ENCODE measurements at places on chromosomes 5 and 9.

GRCh38 chr5:56876327-56876726, 33.1 kb upstream of the SETD9 start:
- no peak for DNase-seq

DNA sequence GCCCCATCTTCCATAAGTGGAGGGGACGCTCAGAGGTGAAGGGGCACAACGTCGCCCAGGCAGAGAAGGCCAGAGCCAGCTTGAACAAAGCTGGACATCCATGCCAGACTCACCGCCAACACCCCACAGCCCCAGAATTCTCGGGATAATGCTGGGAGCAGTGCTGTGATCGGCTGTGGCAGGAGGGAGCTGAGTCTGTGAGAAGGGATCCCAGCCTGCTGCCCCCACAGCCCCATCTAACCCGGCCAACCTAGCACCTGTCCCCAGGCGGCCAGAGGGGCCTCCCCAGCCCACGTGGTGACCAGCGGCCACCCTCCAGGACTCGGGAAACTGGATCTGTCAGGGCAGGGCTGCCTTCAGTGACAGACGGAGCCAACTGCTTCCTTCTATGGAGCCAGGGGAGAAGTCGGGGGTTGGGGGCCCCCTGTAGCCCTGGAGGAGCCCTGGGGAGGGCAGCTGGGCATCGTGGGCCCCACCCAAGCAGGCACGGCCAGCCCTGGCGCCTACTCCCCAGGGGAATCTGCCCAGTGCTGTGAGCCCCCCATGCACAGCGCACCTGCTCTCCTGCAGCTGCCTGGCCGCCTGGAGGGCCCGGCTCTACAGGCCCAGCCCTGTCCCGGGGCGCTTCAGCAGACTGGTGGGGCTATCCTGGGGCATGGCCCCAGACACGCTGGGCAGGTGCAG, 6.0 kb downstream of the BRD3 start:
- DNase-seq: no peak

- DNase-seq: no peak
Measured at GRCh38 chr9:71071633-71072032, 49.8 kb downstream of the TRPM3 start.

- no peak for DNase-seq
Measured at GRCh38 chr9:1732670-1733069, 282.5 kb upstream of the SMARCA2 start.

DNA sequence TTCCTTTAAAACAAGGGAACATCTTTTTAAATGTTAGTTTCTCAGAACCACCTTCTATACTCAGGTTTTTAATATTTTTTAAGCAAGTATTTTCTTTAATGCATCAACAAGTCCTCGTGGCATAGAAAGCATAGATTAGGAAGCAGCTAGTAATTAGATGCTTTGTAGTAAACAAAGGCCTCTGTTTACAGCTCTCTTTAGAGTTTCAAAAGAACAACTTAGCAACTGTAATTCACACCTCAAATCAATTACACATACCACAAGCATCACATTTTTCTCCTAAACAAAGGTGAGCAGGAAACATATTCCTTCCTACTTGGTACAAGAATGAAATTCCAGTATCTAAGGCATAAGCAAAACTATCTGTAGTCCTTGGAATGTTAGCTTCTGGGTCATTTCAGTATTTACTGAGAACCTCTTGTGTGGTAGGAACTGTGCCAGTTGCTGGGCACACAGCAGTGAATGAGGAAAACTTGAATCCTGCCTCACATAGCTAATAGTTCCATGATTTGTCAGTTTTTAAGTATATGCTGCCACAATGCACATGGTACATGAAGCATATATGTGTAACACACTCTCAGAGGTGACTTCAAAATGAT, 249.1 kb downstream of the CEMIP2 start:
- no peak for DNase-seq

DNA sequence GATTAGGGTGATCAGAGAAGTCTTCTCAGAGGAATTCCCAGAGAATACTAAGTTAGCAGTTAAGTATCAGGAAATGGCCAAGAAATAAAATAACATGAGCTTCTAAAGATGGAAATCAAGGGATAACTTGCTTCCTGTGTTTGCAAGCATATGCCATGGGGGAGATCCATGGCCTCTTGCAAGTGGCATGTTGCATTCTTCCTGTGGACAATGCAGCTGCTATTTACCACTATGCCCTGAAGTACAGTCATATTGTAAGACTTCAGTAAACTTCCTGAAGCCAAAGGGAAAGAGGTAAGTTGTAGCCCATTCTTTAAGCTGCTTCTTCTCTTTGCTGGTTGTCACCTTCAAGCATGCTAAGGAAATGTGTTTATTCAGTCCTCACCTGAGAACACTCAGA, 154.7 kb upstream of the RUSC2 start:
- no peak for DNase-seq

DNA sequence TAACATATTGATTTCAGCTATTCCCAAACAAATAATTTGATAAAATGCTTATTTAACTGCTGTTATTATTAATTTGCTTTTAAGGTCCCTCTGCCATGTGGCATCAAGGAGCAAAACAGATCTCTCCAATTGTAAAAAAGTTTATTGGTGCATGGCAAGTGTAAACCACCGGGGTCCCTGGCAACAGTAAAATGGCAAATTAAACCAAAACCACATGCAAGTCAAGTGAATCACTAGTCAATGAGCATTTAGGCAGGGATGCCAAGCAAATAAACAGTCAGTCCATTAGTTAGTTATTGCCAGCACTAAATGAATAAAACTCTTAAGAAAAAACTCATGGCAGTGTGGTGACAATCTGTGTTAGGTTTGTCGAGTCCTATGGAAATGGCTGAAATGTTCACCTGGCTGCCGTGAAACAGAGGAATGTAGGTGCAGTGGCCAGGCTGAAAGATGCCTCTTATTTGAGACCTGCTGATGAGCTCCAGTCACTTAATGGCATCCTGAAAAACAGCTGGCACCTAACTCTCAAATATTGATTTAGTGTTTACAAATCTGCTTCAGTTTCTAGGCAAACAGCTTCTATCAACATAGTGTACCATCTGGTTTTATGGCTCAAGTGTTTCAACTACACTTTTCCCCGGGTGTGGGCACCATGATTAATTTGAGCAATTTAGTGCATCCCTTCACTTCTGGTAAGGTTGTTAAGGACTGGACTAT, 296.5 kb upstream of the ITGA1 start:
- no peak for DNase-seq

DNA sequence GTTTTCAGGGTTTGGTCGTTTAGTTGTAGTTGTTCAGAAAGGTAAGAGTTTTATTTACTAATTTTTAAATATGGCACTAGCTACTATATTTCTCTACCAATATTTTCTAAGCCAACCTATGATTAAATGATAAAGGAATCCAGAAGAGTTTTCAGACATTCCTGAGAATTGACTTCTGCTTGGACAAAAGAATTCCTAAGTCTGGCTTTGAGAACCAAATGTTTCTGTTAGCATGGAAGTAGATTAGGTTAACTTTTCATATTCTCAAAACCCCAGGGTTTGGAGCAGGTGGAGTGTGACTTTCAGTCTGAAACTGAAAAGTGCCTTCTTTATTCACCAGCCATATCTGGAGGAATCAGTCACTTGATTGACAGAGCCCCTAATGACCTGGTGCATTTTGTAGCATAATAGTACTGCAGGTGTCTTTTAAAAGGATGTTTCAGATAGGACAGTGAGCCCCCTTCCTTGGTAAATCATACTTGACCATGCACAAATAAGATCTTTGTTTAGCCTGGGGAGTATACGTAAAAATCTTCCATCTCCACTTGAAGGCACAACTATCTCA, 457.0 kb upstream of the ZNF462 start:
- no peak for DNase-seq

DNA sequence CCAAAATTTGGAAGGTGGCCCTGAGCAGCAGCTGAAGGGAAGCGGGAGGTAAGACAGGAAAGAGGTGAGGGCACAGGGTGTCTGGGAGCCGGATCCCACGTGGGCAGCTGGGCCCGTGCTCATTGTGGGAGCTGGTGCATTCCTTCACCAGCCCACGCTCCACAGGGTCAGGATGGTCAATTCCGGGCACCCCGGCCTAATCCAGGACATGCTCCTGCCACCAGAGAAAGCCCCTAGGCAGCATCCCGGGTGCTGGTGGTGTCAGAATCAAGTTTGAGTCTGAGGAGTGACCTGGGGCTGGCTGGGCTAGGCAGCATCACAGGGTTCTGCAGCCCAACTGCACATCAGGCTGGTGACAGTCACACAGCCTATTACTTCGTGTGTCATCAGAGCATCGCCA, 7.1 kb upstream of the PDCD6 start:
- no peak for DNase-seq

DNA sequence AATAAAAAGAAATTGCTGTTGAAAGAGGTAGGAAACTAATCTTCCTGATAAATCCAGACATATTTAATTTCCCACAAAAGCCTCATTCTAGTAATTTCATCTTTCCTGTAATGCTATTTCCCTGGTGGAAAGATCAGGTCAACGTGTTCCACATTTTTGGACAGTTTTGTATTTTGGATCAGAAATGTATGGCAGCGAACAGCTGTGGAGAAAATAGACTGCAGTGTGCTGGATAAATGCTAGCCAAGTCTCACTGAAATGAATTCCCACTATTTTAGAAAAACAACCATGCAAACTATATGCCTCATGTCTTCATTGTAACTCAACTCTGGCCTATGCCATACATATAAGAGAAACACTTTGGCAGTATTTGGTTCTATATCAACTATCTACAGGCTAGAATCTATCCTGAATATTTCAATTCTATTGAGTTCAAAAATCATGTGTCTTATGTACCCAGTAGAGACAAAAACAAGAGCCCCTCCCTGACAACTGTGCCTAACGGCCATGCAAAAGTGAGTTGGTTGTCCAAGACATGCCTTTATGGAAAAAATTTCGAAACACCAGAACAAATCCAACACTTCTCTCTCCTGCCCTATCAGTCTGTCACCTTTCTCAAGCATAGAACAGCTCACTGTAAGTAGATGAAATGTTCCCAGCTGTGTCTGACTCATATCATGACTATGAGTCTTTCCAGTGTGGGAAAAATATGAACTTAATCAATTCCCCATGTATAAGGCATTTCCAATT, 191.3 kb upstream of the NREP start:
- DNase-seq: peak; percentile 95

DNA sequence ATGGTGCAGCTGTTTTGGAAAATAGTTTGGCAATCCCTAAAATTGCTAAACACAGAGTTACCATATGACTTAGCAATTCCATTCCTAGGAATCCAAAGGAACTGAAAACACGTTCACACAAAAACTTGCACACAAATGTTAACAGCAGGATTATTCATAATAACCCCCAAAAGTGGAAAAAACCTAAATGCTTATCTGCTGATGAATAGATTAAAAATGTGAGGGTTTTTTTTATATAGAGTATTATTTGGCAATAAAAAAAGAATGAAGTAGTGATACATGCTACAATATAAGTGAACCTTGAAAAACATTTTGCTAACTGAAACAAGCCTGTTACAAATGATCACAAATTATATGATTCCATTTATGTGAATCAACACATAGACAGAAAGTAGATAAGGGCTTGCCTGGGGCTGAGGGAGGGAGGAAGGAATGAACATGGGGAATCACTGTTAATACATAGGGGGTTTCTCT, 45.1 kb upstream of the TRIO start:
- DNase-seq: peak; percentile 78

DNA sequence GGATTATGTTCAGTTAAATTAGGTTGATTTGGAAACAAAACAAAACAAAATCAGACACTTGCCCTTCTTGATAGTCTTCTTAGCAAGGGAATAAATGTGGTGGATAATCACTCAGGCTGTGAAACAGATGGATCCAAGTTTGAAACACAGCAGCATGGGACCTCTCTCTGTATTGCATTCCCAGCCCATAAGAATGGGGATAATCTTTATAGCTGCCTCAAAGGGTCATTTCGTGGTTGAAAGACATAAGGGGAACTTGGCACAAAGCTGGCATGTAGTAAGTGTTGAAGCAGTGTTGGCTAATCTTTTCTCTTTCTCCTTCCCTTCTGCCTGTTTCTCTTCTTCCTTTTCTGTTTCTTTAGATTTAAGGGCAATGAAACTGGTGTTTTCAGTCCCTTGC, 333.9 kb upstream of the TLE4 start:
- no peak for DNase-seq

DNA sequence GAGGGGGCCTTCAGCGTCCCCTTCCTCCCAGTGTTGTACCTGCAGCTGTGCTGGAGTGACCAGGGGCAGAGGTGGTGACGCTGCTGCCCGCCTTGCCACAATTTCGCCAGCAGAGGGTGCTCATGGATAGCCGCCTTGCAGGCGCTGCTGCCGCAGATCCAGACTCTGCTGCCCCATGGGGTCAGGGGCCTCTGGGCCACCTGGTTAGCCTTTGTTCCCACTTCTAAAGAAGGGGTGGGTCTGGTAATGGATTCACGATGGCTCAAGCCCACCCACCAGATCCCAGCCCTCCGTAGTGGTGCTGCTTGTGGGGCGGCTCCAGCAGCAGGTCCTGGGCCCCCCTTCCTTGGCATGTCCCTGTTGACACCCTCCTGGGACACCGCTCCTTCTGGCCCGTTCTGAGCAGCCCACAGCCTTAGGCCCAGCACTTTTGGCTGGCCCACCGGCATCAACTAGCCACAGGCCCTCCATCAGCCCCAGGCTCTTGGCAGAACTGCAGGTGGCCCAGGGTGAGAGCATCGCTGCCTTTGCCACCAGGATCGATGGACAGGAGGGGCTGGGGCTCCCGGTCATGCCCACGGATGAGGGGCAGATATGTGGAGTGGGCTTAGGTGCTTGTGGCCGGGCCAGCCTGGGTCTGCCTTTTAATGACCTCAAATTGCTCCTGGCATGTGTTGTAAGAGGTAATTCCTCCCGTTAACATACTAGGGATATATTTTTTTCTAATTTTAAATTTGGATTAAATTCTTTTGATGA, 57.2 kb downstream of the COL5A1 start:
- no peak for DNase-seq

Measured in AG04449 (cell line).